ENCODE measurements at places on chromosomes 6 and 20.

GRCh38 chr20:23399568-23400241 lies 21.6 kb downstream of the NAPB start:
- DNase-seq, result no peak

DNA sequence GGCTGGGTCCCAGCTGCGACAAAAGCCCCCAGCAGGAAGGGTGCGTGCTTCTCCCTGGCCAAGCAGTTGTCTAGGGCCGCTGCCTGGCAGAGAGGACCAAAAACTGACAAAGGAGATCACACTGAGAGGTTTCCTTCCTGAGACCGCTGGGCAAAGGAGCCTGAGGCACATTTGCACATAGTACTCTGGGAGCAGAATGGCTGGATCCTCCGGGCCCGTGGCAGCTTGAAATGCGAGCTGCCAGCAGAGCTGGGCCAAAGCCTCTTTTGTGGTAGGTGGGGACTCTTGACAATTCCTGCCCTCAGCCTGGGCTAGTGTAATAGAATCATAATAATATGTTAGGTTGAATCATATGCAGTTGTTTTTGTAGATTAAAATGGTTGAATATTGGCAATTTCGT lies 33.1 kb upstream of the RNF8 start:
- no peak for DNase-seq

DNA sequence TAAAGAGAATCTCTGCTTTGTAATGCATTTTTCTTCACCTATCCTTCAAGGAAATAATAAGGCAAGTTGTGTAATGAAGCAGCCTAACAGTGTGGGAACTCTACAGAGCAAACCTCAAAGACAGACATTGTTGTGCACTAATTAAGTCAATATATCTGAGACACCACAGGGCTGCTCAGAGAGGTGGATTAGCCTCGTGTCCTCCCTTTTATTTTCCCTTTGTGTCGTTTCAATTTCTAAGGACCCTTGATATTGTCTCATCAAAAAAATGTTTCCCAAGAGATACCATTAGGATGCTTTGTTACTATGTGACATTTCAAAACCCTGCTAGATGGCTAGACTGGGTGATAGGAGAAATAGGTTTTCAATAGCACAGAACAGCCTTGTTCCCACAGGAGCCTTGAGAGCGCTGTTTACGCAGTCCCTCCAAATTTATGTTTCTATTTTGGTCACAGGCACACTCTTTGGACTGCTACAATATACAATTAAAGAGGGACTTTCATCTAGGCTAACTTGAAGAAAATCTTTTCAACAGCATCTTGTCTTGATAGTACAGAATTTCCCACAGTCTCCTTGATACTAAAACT lies 23.1 kb downstream of the UBE3D start:
- no peak for DNase-seq

DNA sequence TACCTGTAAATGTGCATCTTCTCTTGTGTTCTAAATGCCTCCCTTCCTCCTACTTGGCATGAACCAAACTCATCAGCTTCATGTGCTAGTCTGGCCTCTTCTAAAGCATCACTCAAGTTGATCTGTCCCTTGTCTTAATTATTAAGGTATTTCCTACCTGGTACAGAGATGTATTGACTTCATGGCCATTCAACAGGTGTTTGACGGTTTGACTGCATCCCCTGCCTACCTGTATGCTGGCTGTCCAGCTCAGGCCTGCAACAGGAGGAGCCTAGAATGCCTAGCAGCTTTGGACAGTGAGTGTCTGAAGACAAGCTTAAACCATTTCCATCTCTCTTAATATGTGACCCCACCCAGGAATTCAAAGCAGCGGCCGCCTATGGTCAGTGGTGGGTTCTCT lies 24.6 kb downstream of the RIN2 start:
- DNase-seq, result no peak

- DNase-seq, result peak; percentile 74
Measured at GRCh38 chr6:128516514-128516898, 3.9 kb downstream of the PTPRK start.

GRCh38 chr20:11112832-11113231 lies 439.0 kb upstream of the JAG1 start:
- DNase-seq, result peak; percentile 3

- DNase-seq, result no peak
Measured at GRCh38 chr6:166587631-166588413, 1.3 kb upstream of the RAMACL start.

DNA sequence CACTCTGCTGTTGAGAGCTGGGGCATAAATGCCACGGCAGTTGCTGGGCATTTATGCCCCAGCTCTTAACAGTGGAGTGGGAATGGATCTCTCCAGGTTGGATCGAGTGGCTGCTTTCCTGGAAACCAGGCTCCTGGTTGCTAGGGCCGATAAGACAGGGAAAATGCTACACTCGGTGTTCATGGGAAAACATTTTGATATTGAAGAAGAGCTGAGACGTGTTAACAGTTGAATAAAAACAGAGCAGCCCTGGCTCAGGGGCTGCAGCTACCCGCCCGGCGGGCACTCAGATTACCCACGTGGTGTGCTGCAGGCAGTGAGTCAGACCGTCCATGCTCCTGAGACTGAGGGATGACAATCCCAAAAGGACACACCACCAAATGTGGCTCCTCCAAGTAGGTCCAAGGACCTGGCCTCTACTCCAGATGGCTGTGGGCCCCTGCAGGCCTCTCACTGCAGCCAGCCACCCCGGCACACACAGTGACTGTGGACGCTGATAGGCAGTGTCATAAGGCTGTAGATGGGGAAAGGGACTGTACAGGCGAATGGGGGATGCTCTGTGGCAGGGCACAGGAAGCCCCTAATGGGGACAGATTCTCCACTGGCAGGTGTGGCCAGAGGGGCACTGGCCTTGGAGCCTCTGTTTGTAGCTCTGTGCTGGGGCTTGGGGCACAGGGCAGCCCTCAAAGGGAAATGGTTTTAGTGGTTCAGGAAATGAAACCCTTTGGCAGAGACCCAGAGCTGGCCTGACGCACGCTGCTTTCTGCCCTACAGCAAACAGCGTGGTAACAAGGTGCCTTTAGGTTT lies 237.8 kb downstream of the LY86 start:
- peak; percentile 31 for DNase-seq

GRCh38 chr6:44489910-44490604 lies 102.6 kb downstream of the CDC5L start:
- no peak for DNase-seq

DNA sequence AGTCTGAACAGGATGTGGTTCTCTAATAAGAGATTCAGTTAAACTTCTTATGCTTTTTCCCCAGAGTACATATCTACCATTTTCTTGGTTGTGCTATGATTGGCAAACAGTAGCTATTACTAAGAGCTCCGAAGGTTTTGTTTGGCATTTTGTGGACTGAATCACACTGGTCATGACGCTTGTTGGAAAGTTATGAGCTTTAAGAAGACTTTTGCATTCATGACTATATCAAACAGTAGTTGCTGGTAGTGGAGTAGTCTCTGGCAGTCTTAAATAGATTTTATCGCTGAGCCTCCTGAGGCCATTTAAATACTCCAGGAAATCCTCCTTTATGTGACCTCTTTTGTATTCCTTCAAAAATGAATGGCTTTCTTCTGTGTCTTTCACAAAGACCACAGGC lies 40.8 kb downstream of the CCDC170 start:
- no peak for DNase-seq

DNA sequence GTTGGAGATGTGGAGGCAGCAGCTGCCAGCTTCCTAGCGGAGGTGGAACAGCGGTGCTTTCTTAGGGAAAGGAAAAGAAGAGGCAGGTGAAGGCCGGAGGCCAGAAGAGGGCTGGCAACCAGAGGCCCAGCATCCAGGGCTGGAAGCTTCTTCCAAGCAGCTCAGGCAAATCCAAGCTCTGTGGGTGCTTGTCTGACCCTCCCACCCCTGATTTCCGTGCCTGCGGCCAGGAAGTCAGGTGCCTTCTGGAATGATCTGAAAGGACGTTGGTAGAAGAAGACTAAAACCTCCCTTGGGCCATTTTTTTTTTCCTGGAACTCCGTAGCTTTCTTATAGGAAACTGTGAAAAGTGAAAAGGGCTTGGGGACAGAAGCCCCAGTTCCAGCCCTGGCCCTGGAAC lies 33.1 kb upstream of the GABRR1 start:
- no peak for DNase-seq

GRCh38 chr6:151148111-151148510 lies 91.7 kb upstream of the AKAP12 start:
- no peak for DNase-seq

GRCh38 chr20:45934046-45934585 lies 367 bp upstream of the PCIF1 start:
- no peak for DNase-seq

- no peak for DNase-seq
Measured at GRCh38 chr6:121867095-121867494, 431.6 kb downstream of the GJA1 start.

GRCh38 chr20:2887715-2888114 lies 14.4 kb downstream of the PTPRA start:
- no peak for DNase-seq

GRCh38 chr20:35297155-35297554 lies 4.9 kb upstream of the FAM83C start:
- no peak for DNase-seq

GRCh38 chr20:16063881-16064280 lies 509.4 kb downstream of the KIF16B start:
- no peak for DNase-seq

GRCh38 chr6:153538491-153538890 lies 407.4 kb upstream of the RGS17 start:
- no peak for DNase-seq

- DNase-seq, result no peak
Measured at GRCh38 chr6:16494793-16495192, 256.4 kb downstream of the GMPR start.

- no peak for DNase-seq
Measured at GRCh38 chr6:157999168-158000051, 17.7 kb downstream of the SYNJ2 start.

- no peak for DNase-seq
Measured at GRCh38 chr6:139490482-139490881, 116.0 kb upstream of the CITED2 start.

GRCh38 chr20:60040471-60041162 lies 82.4 kb downstream of the CDH26 start:
- no peak for DNase-seq

GRCh38 chr6:2765896-2766766 lies 938 bp downstream of the WRNIP1 start:
- DNase-seq, result peak; percentile 45

DNA sequence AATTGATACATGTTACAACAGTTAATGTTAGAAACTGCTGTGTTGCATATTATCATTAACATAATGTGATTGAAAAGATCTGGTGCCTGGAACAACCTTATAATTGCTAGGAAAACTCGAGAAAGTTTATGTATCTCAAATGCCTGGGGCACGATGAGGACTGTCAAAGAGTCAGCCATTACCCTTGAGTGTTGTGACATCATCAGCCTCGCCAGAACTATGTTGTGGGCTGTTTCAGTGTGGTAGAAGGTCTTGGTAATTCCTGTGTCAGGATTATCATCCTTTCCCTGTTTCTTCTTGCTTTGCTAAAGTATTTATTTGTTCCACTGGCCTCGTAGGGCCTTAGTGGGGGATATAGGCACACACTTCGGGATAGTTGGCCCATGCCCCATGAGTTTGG lies 185.1 kb downstream of the DTNBP1 start:
- DNase-seq, result no peak

DNA sequence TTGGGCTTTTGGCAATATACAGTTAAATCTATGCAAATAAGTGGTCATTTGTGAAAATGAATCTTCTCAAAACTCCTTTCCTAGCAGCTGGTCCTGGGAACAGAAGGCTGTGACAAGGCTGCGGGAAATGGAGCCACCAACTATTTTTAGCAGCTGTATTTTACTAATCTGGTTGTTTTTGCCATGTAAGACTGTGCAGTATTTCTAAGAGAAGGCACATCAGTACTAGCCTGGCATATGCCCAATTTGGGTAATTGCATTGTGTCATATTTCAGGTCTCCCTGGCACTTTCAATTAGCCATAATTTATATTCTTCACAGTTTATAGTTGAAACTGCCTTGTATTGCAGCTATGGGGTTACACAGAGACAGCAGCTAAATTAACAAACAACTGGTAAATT lies 109.6 kb downstream of the MANEA start:
- no peak for DNase-seq

DNA sequence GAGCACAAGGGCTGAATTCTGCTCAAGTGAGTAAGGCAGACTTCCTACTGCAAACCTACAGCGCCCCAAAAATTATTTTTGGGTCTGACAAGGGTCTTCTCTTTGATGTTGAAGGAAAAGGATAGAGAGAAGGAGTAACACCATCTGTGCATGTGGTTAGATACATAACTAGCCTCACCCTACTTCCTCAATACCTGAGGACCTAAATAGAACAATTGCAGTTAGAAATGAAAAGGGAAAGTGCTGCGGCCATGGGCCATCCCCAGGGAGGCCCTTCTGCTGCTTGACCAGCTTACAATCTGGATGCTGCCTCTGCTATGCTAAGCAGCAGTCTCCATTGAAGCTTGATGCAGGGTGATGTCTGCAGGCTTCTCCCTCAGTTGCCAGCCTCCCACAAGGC lies 63.2 kb upstream of the ARMH2 start:
- DNase-seq, result no peak

DNA sequence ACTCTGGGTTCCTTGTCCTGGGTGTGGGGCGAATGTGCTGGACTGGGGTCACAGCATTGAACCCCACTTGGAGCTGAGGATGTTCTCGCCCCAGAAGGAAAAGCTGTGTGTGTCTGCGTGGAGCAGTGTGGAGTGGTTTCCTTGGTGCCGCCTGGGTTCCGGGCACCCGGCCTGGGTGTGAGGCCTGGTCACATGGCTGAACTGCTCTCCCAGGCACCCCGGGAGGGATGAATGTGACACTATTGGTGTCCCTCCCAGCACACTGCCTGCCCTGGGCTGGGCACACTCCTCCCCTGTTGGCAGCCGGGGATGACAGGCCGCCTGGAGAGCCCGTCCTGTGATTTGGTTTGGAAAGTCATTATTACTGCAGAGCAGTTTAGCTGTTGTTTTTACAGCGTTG lies 12.3 kb downstream of the MYT1 start:
- DNase-seq, result no peak

- DNase-seq, result no peak
Measured at GRCh38 chr20:36544134-36545018, 3.1 kb downstream of the MYL9 start.

GRCh38 chr6:11494786-11495564 lies 42.6 kb upstream of the TMEM170B start:
- DNase-seq, result no peak

Measured in HT-29 (cell line).